Thoracic aorta endothelial cell (primary cell): ENCODE measurements at places on chromosomes 1 and 21. TPM values are rescaled to one million over a fixed set of nuclear protein-coding genes. Genes with fewer than 3 reads are reported as not detected.

The CNIH3 gene
- 0.72 and 1.6 TPM in 2 replicates for total RNA-seq

The NCF2 gene
- not detected in 2 replicates for total RNA-seq

The GNG4 gene
- not detected in 2 replicates for total RNA-seq

The ZNF670 gene
- 6.4 and 7.0 TPM in 2 replicates for total RNA-seq

The SH3D21 gene
- total RNA-seq: 2.8 and 3.1 TPM in 2 replicates

The MORC3 gene
- total RNA-seq: 39.0 and 46.5 TPM in 2 replicates
